ENCODE measurements at places on chromosomes 16 and 17.

DNA sequence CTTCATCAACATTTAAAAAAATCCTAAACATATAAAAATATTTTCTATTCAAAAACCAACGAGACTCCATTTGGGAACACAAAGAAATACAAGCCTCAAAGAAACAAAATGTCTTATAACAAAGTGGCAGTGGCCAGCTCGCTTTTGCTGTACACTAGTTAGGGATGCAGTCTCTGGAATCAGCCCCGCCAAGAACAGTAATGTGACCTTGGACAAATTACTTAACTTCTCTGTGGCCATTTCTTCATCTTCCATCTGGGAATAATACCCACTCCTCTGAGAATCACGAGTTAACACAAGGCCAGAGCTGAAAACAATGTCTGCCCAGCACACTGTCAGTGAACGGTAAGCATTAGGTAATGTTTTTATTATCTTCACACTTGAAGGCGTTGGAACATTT is 5.6 kb downstream of the STAT5B start:
- no peak for DNase-seq

DNA sequence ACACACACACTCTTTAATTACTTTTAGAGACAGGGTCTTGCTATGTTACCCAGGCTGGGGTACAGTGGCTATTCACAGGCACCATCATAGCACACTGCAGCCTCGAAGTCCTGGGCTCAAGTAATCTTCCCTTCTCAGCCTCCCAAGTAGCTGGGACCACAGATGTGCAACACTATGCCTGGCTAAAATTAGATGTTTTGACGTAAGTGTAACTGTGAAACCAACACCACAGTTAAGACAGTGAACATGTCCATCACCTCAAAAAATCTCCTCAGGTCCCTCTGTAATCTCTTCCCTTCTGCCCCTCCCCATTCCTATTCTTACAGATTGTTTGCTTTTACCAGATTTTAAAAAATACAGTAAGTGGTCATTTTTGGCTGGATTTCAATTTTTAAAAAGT is 66.7 kb downstream of the RPGRIP1L start:
- no peak for DNase-seq

- DNase-seq, result no peak
These were observed 192.4 kb upstream of the HSBP1 start for GRCh38 chr16:83615141-83615952.

DNA sequence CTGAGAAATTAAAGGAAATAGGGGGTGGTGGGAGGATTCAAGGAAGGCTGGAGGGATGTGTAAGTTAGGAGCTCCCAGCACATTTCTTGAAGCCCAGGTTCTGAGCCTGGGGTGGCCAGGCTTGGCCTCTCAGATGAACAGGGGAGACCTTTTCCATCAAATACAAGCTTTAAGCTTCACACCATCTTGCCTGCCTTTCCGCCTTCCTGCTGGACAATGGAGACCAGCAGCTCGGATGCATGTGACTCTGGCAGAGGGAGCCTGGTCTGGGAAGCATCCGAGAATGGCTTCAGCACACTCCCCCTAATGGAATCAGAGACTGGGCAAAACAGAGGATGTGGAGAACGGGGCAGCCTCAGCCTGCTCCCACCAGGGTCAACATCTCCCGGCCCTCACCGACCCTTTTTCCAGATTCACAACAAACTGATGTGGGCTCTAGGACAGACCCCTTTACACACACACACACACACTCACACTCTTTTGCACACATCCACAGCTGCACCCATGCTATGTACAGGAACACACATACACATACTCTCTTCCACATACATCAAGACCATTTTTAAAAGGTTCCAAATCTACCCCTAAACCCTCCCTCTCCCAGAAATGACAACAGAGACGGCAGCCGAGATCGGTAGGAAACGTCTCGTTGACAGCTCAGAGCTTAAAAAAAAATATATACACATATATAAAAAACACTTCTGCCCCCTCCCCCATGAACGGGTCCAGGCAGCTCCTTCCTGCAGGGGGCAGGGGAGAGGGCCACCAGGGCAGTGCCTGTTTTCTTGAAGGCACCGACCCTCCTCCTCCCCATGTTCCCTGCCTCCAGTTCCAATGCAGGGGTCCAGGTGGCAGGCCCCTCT is 6.5 kb upstream of the ATXN7L3 start:
- no peak for DNase-seq

DNA sequence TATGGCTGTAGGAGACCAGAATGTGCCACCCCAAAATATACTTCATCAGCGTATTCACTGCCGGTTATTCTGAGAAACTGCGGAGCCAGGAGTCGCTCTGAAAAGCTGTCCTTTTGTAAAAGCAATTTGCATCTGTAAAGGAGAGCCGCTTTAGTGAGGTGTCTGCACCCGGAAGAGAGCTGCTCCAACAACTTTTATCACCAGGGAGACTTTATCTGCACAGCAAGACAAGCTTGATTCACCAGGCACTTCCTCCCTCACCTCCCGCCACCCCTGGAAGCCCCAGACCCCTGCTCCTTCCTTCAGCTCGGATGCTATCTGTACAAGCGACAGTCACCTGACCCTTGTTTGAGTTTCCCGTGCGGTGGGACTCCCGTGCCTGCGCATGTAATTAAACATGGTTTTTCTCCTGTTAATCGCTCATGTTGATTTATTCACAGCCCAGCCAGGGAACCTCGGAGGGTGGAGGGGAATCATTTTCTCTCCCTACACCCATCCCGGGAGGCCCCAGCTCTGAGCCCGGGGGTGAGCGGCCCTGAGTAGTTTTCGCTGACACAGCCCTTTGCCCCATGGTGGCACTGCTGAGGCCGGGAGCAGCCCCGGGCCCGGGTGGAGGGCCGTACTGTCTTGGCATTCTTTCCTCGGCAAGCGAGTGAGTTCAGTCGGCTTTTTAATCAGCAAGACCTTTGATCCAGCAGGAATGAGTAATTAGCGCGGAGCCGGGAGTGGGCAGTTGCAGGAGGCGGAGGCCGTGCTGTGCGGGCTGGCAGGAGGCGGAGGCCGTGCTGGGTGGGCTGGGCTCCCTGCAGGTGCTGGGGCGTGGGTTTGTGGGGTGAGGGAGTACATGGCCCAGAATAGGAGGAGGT is 222.7 kb upstream of the CIBAR2 start:
- DNase-seq, result no peak

DNA sequence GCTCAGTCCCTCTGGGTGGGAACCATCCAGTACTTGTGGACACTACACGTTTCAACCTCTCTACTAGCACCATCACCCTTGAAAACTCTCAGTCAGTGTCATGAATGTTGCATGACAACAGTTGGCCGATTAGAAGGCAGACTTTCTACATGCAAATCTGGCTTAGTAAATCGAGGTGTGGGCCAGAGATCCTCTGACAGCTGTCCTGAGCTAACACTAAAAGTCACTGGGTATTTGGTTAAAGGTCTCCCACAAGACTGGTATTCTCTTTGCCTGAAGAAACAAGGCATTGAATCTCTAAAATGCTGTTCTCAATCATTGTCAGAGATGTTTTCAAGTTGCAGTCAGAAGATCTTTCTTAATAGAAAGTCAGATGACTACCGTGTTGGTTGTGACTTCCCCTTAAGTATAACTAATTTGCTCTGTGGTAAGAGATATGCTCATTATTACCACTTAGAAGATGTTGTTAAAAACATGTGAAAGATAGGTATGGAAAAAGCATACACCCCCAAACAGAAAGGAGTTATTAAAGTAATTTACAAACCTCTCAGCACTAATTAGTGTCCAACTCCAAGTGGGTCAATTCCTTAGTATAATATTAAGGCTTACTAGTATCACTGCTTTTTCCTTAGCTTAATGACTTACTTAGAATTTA is 62.3 kb downstream of the WNT3 start:
- no peak for DNase-seq

DNA sequence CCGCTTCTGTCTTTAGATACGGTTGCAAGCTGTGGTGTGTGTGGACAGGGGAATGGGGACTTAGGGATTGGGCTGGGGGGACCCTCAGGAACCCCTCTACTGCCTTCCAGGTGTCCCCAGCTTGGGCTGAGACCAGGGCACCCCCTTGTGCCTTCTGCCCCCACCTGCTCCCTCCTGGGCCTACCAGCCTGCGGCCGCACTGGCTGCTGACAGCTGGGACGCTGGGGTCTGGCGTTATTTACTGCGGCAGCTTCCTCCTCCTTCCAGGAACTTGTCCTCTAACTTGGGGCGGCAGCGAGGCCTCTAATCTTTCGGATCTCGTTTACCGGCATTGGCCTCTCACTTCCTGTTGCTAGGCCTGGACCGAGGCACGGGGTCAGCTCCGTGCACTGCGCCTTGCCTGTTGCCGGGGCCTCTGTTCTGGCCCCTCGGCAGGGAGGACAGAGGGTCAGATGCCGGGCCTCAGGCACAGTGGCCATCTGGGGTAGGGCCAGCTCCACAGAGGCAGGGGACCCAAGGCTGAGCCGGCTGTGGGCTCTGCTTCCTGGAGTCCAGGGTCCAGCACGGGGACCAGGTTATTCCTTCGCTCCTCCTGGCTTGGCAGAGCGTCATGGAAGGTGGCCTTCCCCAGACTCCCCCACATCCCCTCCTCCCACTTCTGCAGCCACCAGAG is 31.8 kb downstream of the TMEM235 start:
- no peak for DNase-seq

- no peak for DNase-seq
These were observed 57.6 kb upstream of the NFAT5 start for GRCh38 chr16:69508033-69508755.

GRCh38 chr16:49698453-49698815 is 157.5 kb downstream of the ZNF423 start:
- no peak for DNase-seq

GRCh38 chr16:54940279-54940604 is 9.6 kb downstream of the IRX5 start:
- no peak for DNase-seq

GRCh38 chr16:4046221-4046620 is 70.0 kb downstream of the ADCY9 start:
- no peak for DNase-seq

DNA sequence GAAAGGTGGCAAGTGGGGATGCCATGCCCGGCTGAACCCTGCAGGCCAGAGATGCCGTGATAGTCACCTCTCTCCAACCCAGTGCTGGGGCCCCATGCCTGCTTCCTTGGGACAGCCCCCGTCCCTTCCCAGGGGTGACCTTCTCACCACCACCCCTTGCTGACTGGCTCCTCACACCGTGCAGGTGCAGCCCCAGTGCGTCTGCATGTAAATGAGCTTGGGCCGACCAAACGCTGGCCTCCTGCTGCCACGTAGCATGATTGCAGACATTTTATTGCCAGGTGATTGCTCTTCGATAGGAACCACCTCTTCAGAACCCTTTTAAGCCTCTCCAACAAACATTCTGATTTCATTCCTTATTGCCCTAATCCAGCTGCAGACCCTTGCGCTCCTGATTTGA is 32.5 kb downstream of the ASIC2 start:
- DNase-seq, result no peak

DNA sequence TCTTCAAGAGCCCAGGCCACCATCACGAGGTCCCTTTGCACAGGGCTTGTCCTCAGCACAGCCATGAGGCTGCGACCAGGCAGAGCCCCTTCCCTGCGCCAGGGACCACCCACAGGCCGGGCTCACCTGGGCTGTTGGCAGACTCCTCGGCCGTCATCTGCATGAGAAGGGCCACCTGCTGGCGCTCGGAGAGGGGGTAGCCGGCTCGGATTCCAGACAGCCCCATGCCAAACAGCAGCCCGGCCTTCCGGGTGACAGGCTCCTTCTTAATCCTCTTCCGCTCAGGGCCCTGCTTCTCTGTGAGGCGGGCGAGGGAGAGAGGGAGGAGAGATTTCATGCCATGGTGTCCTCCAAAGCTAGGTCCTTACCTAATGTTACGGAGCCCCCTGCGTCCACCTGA is 73.4 kb downstream of the ZNF778 start:
- DNase-seq, result no peak

DNA sequence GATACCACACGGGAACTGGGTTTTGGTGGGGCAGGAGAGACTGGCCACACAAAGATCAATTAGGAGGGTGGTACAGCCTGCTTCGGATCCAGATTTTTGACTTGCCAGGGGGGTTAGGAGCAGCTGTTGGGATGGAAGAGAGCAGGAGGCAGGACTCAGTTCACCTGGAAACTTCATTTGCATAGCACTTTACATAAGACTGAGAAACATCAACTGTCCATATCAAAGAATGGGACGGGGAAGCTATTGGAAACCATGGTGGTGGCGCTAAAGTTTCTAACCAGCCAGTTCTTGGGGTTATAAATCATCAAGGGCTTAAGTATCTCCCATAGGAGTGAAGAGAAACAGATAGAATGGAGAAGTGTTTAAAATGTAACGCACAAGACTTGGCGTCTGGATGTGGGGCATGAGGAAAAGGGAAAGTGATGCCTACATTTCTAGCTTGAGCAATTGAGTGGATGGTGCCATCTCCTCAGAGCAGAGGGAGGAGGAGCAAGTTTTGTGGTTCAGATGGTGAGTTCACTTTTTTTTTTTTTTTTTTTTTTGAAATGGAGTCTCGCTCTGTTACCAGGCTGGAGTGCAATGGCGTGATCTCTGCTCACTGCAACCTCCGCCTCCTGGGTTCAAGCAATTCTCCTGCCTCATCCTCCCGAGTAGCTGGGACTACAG is 6.4 kb upstream of the SRCAP start:
- no peak for DNase-seq

DNA sequence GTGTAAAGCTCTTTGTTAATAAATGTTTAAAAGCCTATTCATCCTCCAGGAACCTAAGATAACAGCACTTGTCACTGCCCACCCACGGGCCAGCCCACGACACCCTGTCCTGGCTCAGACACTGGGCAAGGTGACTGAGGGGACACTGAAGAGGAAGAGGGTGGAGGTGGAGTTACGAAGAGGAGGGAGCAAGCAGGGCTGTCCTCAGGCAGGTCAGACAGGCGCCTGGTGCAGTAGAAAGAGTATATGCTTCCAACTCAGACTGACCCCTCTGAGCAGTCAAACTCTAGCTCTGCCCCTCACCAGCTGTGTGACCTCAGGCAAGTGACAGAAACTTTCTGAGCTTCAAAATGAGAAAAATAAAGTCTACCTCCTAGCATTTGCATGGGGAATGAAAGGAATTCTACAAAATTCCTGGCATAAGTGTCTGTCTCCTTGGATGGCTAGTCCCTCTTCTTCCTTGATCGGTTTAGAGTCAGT is 22.8 kb downstream of the TEX2 start:
- no peak for DNase-seq

- no peak for DNase-seq
These were observed 165.2 kb downstream of the VPS53 start for GRCh38 chr17:549177-550040.
